ENCODE measurements at places on chromosomes 12 and 14.

DNA sequence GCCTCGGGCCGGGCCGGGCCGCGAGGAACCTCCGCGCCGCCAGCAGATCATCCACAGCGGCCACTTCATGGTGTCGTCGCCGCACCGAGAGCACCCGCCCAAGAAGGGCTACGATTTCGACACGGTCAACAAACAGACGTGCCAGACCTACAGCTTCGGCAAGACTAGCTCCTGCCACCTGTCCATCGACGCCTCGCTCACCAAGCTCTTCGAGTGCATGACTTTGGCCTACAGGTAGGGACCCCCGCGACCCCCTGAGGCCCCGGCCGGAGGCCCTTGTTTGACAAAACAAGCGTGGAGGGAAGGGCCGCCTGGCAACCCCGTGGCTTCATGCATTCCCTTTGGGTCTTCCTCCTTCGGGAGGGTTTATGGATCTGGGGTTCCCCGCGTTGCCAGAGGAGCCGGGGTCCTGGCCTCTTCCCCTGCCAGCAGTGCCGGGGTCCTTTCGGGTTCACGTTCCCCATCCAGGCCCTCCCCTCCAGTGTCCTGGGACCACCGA is 526 bp downstream of the MLXIP start:
- peak; percentile 25 for DNase-seq

DNA sequence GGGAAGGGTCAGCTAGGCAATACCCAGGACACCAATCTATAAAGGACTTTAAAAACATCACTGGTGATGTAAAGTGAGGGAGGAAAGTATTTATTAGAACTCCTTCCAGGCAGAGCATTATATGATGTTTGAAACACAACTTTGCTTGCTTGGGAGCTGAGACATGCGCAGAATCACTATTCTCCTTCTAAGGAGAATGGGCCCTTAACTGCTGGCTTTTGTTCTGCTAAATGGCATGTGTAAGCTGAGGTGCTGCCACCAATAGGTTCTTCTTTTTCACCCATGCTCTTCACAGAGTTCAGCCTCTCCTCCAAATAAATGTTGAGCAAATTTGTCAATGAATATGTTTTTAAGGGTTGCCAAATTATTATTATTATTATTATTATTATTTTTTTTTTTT is 3.9 kb downstream of the STAC3 start:
- DNase-seq = no peak

- no peak for DNase-seq
Observed at GRCh38 chr14:34701808-34702207, 12.6 kb downstream of the CFL2 start.

GRCh38 chr12:52496590-52497071 is 3.6 kb upstream of the KRT6A start:
- peak; percentile 91 for DNase-seq

GRCh38 chr14:104315625-104316024 is 177.2 kb downstream of the KIF26A start:
- DNase-seq = no peak

DNA sequence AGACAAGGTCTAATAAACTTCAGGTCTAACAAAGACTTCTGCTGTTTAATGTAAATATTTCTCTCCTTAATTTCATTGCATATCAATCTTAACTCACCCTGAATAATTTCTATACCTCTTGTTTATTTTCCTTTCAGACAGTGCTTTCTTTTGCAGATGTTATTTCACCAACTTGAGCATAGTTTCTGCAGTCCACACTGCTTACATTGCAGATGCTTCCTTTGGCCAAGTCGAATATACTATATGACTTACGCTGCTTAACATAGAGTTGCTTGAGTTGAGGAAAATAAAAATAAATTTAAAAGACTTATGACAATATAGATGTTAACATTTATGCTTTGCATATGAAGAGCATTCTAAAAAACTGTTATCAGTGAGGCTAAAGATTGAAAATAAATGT is 217.7 kb downstream of the PTPRO start:
- no peak for DNase-seq

DNA sequence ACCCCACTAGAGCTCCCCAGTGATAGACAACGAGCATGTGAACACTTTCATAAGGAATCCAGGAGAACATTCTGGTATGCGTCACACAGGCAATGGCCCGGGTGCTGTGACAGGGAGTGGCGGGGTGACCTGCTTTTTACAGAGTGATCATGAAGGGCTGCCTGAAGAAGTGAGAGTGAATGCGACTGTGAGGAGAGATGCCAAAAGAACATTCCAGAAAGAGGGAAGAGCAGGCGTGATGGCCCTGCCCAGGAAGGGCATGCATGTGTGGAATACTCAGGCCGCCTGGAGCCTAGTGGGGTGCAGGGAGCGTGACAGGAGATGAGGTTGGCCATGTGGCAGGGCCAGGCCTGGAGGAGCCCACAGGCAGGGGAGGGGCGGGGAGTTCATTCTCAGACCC is 53.8 kb downstream of the FZD10 start:
- no peak for DNase-seq

DNA sequence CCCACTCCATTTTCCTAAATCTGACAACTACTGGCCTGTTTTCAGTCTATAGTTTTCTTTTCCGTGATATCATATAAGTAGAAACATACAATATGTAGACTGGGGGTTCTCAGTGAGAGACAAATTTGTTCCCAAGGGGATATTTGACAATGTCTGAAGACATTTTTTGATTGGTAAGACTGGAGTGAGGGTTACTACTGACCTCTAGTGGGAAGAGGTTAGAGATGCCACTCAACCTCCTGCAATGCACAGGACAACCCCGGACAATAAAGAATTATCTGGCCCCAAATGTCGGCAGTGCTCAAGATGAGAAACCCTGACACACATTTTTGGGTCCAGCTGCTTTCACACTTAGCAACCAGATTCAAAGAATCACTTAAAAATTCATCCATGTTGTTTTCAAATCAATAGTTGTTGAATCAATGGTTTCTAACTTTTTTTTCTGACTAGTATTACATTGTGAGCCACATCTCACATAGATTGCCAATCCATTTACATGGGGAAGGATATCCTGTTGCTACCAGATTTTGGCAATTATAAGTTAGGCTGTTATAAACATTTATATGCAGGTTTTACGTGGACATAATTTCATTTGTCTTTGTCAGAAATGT is 307.1 kb downstream of the RPL10L start:
- DNase-seq = peak; percentile 55

DNA sequence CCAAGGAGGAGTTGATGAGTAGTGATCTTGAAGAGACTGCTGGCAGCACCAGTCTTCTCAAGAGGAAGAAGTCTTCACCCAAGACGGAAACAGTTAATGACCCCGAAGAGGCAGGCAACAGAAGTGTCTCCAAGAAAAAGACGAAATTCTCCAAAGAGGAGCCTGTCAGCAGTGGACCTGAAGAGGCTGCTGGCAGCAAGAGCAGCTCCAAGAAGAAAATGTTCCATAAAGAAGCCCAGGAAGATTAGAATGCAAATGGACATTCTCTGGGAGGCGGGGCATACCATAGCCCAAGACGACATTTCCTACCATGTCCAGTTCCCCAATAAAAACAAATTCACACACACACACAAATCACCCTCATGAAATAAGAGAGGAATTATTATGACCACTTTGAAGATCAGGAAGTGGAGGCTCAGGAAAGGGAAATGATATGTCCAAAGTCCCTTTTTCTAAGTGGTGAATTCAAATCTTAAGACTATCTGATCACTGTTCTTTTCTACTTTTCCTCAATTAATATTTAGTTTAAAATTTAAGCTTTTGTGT is 131.8 kb downstream of the PAWR start:
- no peak for DNase-seq

GRCh38 chr14:103081951-103082350 is 2.1 kb upstream of the LBHD2 start:
- no peak for DNase-seq

DNA sequence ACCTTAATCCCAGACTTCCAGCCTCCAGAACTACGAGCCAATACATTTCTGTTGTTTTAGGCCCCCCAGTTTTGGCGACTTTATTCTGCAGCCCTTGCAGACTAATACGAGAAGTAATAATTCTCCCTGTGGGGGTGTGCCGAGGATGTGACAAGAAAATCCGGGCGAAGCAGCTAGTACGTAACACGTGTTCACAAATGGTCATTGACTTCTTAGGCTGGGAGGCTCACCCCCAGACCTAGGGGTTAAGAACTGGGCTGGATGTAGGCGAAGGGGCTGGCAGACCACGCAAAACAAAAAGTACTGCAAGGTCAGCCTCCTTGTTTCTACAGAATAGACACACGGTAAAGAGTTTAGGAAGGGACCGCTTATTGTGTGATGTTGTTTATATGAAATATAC is 69.8 kb upstream of the ESRRB start:
- DNase-seq = no peak

DNA sequence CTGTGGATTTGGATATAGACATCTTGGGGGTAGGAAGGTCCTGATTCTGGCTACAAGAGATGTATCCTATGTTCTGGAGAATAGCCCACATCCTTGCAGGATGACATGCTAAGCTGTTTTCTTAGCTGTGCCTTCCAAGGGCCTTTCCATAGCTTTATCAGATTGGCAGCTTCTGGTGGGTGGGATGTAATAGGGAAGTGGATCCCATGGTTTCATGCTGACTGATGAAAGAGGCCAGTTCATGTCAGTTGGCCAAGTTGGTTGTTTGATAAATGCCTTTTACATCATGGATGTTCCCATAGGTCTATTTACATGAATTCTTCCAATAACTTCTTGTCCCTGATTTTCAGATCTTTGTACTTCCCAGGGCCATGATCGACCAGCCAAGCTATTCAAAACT is 169.1 kb upstream of the RMST start:
- no peak for DNase-seq

- DNase-seq = no peak
Observed at GRCh38 chr14:93901813-93902212, 25.3 kb upstream of the FAM181A start.

DNA sequence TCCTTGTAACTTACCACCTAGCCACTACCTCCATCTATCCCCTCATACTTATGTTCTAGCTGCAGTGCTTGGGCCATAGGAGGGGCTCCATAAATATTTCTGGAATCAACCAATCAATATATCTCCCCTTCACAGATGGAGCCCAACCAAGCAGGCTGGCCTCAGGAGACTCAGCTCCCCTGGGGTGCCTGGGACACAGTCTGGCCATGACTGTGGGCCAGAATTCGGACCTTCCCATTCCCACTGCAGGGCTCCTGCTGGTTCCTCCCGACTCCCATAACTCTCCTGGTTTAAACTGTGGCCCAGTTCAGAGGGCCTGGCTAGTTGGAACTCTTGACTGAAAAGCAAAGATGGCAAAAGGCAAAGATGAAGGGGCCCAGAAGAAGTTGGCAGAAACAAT is 13.0 kb downstream of the TTC7B start:
- DNase-seq = no peak

- no peak for DNase-seq
Observed at GRCh38 chr12:47910981-47911380, 6.2 kb upstream of the VDR start.

- DNase-seq = no peak
Observed at GRCh38 chr12:20018406-20018805, 349.9 kb upstream of the PDE3A start.

GRCh38 chr12:89721291-89721987 is 12.8 kb upstream of the ATP2B1 start:
- DNase-seq = no peak

- no peak for DNase-seq
Observed at GRCh38 chr14:56145181-56145769, 27.1 kb downstream of the PELI2 start.

DNA sequence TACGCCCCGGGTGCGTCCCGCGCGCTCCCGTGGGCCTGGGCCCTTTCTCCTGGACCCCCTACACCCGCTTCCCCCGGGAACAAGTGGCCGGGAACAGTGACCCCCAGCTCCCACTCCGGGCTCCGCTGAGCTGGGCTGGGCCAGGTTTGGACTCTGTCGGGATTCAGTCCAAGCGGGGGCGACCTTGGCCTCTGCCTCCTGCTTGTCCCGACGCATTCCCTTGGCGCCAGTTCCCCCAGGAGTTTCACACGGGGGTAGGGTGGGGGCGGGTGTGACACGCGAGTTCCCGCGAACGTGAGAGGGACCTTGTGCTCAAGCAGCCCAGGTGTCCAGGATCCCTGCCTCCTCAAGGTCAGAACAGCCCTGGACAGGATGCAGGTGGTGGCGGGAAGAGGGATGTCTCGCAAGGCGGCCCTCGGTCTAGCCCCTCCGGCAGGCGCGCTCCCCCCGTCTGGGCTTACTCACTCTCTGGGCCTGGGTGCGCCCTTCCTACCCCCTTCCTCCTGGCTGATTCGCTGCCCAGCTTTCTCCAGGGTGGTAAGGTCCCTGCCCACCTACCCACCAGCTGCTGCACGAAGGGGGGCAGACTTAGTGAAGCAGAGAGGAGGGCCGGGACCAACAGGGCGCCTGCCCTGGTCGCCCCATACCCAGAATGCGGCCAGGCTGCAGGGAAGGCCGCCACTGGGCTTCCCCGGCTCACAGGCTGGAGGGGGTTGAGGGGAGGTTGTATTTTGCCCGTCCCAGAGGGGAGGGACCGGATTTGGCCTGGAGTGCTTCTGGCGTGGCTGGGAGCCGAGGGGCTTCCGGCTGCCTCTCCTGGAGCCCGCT is 862 bp downstream of the CRIP2 start:
- no peak for DNase-seq

- peak; percentile 40 for DNase-seq
Observed at GRCh38 chr12:53825246-53826081, 73.7 kb upstream of the CISTR start.

- DNase-seq = no peak
Observed at GRCh38 chr12:108394196-108394595, 55.1 kb upstream of the CMKLR1 start.

DNA sequence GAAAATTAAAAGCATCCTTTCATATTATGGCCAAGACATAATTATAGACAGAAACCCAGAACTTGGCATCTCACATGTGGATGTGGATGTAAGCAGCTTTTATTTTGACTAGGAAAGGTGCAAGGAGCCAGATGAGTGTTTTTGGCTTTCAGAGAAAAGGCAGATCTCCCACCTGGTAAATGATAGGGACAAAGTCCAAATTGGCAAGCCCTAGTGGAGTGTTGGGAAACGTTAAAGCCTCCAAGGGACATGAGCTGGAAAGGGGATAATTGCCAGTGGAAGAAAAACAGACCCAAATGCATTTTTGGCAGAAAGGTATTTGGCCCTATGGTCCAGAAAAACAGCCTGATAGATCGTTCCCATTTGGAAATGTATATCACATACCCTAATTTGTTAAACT is 60.1 kb downstream of the KLHL28 start:
- no peak for DNase-seq

DNA sequence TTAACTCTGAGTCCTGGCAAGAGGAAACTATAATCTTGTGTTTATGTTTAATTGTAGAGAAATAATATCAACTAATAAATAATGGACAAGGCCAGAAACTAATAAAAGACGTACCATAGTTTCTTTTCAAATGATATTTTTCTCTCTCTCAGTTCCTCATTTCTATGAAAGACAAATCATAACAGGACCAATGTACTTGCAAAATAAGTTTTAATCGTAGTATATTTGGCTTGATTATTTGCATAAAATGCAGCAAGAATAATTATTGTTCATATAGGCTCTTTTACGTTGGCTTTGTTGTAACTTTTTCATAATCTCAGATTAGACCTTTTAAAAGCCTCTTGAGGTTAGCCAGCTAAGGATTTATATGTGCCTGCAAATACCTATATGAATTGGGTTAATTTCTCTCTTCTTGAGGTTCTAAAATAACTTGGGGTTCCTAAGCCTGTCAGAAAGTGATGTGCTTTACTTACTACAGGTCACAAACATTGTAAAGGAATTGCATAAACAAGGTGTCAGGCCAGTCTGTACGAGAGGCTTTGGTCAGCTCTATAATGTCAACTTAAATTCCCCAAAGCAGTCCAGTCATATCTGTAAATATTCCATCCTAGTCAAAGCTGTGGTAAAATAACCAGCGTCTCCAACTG is 152.8 kb upstream of the PTPRQ start:
- DNase-seq = no peak

Data from urothelium cell line (cell line).